ENCODE measurements at places on chromosomes 7 and 10. TPM values are rescaled to one million over a fixed set of nuclear protein-coding genes. Genes with fewer than 3 reads are reported as not detected.

GRCh38 chr10:1034758-1035157 lies 9.1 kb upstream of the IDI2 start:
- no peak for DNase-seq

GRCh38 chr10:87594864-87595263 lies 64.8 kb upstream of the PAPSS2 start:
- no peak for DNase-seq

The ATG9B gene
- not detected for total RNA-seq

DNA sequence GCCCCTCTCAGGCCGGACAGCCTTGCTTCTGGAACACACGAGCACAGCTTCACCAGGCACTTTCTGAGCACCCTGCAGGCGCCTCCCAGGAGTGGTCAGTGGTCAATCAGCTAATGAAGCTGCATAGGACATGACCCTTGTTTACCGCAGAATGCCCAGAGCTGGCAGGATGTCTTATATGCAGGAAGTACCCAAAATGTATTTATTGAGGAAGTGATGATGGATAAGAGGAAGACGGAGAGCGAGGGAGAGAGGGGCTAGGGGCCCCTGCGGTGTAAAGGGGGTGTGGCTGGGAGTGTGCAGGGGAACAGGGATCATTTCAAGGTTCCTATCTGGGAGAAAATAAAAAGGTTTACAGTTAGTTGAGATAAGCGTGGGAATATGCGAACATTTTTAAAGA lies 3.3 kb downstream of the CYP2E1 start:
- no peak for DNase-seq

DNA sequence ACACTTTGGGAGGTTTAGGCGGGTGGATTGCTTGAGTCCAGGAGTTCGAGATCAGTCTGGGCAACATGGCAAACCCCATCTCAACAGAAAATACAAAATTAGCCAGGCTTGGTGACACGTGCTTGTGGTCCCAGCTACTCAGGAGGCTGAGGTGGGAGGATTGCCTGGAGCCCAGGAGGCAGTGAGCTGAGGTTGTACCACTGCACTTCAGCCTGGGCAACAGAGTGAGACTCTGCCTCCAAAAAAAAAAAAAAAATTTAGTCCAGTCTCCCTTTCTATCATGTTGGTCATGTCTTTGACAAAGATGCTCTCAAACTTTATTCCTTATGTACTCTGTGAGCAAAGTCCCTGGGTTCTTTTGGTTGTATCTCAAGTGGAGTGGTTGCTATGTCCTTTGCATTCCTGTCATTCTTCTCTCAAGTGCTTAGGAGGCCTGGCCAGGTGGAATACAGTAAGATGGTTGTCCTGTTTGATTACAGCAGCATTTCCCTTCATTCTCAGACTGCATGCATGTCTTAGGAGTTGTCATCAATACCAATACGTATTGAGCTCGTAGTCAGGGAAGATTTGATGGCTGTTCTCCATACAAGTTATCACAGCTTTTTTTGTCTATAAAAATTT lies 85.7 kb downstream of the MMRN2 start:
- DNase-seq = no peak
